NB4 (cell line): ENCODE measurements at places on chromosomes 7 and 10.

- DNase-seq = no peak
These were observed 8.0 kb upstream of the SPOCK2 start for GRCh38 chr10:72096115-72097000.

DNA sequence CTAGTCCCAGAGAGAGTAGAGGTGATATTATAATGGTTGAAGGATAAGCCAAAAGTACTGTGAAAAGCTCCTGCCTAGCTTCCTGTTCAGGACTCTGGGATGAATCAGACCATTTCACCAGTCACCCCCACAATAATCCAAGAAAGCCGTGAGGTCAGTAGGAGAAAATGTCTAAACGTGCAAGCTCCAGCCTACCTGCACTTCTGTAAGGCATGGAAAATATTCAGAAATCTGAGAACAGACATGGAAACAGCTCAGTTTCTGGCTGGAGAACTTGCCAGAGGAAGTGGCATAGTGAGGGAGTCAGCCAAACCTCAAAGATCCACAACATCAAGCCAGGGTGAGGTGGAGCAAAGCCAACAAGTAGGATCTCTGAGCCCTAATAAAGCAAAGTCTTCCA, 58.2 kb downstream of the ELAPOR2 start:
- DNase-seq = no peak

DNA sequence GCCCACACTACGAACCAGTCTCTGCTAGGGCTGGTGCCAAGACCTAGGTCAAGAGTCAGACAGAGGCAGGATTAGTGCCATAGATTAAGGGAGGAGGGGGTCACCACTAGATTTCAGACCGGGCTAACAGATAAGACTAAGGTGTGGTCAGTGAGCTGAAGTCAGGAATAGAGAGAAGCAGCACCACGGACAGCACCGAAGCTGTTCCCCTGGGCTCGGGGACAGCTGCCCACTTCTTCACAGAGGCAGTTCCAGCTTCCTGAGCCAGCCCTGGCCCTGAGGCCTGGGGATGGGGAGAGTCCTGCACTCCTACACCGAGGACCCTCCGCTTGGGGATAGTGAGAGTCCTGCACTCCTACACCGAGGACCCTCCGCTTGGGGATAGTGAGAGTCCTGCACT, 11.2 kb upstream of the JAKMIP3 start:
- DNase-seq = peak; percentile 38

DNA sequence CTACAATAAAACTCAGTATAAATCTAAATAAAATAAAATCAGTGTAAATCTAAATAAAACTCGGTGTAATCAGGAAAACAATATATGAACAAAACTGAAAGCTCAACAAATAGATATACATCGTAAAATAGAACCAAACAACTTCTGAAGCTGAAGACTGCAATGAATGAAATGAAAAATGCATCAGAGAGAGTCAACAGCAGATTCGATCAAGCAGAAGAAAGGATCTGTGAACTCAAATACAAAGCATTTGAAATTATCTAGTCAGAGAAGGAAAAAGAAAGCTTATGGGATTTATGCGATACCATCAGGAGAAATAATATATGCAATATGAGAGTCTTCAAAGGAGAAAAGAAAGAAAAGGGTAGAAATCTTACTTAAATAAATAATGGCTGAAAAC, 255.0 kb downstream of the BICC1 start:
- DNase-seq = no peak

- no peak for DNase-seq
These were observed 91.6 kb downstream of the EGFR start for GRCh38 chr7:55110282-55110992.

DNA sequence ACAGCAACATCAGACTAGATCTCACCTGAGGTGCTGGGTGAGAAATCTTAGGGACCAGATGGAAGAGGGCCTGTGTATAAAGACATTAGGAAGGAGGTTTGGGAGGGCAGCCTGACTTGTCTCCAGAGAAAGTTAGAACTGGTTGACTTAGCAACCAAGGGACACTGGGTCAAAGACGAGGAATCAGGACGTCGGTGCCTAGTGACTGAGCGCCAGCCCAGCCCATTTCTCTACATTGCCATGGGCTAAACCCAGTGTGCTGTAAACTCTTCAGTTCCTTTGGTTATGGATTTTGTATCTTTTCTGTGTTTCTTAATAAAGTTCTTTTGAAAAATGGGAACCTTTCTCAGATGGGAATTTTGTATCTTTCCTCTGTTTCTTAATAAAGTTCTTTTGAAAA, 12.3 kb downstream of the TRIM56 start:
- no peak for DNase-seq

GRCh38 chr7:29935111-29935510, 54.5 kb downstream of the SCRN1 start:
- DNase-seq = no peak

GRCh38 chr10:130109796-130110245, 809 bp downstream of the C10orf143 start:
- peak; percentile 88 for DNase-seq

DNA sequence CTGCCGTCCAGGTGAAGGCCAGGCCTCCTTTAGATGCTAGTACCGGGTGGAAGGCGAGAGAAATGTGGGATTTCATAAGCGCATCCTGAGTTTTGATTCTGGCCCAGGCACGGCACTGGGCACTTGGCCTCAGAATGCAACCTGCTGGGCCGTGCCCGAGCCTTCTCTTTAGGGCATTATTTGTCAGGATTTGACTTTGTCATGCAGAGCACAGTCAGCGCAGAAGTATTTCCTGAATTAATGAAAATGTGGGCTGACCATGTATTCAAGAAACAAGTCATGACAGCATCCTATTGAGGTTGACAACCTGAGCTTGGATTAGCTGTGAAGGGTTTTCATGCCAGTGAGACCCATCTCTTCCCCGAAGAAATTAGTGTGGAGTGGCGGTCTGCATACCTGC, 34.4 kb downstream of the RCC1L start:
- no peak for DNase-seq

- DNase-seq = no peak
These were observed 348.9 kb downstream of the DNAJB6 start for GRCh38 chr7:157685430-157686284.

DNA sequence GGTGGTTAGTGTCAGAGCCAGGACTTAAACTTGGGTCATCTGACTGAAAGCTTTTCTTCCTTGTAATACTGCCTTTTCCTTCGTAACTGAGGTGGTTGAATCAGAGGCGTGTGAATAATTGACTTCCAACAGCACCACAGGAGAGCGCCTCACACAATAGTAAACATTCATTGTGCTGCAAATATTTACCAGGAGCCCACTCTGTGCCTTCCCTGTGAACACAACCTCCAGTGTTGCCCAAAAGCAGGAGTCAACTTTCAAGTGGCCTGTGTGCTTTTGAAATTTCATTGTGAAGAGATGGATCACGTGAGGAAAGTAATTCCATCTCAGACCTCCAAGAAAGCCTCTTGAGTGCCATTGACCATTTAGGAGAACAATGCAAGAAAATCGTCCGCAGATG, 60.2 kb downstream of the ADRA2A start:
- DNase-seq = no peak

- no peak for DNase-seq
These were observed 36.6 kb downstream of the SBDS start for GRCh38 chr7:66958538-66959350.

DNA sequence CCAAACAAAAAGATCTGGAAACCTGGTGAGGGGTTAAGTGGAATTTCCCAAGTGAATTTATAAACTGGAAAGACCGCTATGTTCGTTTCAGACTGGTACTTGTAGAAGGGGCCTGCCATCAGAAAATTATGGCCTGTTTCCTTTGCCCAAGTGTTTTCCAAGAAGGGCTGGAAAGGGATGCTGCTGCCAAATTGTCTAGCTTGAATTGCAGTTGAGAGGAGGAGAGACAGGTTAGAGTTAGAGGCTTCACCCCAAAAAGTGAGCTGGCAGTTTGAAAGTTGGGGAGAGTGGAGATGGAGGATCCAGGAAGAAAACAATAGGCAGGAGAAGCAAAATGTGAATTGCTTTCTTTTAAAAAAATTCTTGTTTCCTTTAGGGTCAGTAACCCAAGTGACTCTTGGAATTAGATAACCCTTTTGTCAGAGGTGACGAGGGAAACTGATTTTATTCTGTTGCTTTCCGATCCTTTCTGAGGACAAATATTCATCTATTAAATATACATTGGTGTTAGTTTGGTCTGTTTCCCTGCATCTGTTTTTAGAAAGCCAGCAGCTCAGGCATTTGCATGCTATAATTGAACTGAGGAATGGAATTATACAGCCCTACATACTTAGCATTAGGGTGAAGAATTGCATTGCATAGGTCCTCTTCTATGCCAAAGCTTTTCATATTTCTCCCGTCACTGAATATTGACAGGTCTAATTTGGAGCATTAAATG, 82.5 kb upstream of the PRR15 start:
- no peak for DNase-seq

- no peak for DNase-seq
These were observed 2.3 kb downstream of the PAX2 start for GRCh38 chr10:100747456-100748230.

GRCh38 chr7:435630-436366, 83.8 kb downstream of the PDGFA start:
- DNase-seq = no peak

DNA sequence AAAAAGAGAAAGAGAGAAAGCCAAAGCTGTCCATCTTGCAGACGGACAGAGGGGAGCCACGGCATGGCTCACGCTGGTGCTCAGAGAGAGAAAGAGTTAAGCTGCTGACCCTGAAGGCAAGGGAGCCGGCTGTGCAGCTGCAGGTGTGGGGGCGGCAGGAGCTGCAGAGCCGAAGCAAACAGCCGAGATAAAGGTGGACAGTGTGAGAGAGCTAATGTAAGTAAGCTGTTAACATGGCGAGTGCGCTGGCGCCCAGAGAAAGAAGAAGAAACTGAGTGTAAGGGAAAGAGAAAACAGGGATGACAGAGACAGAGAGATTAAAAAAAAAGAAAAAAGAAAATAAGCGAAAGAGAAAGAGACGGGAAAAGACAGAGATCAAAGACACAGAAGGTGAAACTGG, 18.2 kb downstream of the COL17A1 start:
- DNase-seq = no peak

- no peak for DNase-seq
These were observed 130.6 kb upstream of the LSM8 start for GRCh38 chr7:118053353-118053752.

DNA sequence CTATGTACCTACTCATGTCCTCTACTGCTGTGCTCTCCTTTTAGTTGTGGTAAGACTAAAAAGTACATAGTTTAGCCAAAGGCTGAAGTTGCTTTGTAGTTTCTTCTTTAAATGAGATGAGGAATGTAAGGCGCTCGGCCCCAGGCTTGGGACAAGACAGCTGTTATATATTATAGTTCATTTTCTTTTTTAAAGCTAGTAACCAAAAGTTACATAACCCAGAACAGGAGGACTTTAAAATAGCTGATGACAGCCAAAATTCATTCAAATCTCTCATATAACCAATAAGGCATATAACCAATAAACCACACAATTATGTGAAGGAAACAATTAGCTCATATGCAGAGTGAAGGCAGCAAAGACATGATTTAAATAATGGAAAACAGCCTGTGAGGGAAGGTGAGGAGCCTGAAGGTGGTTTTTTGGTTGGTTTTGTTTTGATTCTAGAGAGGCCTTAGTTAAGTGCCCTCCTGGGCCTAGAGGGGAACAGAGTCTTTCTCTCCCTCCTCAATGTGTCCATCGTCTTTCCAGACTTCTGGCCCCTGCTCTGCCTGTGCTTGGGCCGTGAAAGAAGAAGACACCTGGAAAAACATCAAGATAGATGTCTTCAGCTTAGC, 35.8 kb downstream of the SLC26A4 start:
- DNase-seq = no peak

DNA sequence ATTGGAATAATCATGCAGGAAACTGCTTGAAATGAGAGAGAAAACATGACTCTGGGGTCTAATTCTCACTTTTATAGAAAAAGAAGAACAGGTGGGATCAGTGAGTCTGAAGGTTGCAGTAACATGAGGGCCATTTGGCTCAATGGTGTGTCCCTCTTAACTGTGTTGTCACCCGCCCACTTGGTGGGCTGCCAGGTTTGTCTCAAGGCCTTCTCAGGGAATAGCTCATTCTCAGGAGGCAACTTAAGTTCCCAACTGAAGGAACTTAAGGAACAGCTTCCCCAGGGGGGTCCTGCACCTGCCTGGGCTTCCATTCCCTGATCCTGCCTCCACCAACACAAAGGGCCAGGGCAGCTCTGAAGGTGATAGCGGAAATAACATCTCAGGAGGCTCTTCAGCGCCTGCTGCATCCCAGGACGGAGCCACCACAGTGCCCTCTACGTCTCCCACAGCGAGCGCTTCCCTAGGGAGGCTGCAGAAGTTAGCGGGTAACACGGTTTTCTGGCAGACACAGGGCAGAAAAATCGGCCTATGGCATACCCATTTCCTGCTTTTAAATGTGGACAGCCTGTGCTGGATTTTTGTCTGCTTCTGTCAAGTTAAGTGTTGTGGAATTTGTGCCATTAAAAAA, 88.8 kb downstream of the ZRANB1 start:
- DNase-seq = no peak

DNA sequence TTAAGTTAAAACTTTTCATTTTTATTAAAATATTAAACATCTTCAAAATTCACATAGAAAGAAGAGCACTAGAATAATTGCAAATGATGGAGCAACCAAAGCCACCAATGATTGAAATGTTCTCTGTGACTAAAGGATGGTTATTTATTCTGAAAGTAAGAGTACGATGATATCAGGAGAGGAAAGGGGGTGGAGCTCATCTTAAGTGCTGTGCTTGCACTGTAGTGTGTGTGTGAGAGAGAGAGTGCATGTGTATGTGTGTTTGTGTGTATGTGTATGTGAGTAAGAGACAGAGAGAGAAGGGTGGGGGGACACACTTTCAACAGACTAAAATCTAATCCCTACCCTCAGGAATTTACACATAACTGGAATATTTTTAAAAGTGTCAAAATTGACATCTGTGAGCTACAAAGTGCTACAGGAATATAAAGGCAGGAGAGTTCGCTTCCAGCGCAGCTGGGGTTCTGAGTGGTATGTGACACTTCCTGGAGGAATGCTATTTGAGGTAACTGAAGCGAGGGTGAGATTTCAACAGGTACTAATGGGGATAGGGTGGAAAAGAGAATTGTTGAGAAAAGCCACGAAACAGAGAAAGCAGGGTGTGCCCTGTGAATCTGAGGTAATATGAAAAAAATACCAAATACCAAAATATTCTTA, 57.2 kb upstream of the SMNDC1 start:
- no peak for DNase-seq

GRCh38 chr7:92517631-92518030, 10.7 kb downstream of the PEX1 start:
- DNase-seq = no peak

- DNase-seq = no peak
These were observed 107.1 kb upstream of the WDR11 start for GRCh38 chr10:120744040-120744439.

GRCh38 chr7:64951250-64951848, 39.5 kb downstream of the ZNF117 start:
- peak; percentile 70 for DNase-seq

- DNase-seq = peak; percentile 62
These were observed 682 bp downstream of the TBXAS1 start for GRCh38 chr7:139829775-139830117.

- DNase-seq = no peak
These were observed 109.1 kb downstream of the LMBR1 start for GRCh38 chr7:156783864-156784263.

DNA sequence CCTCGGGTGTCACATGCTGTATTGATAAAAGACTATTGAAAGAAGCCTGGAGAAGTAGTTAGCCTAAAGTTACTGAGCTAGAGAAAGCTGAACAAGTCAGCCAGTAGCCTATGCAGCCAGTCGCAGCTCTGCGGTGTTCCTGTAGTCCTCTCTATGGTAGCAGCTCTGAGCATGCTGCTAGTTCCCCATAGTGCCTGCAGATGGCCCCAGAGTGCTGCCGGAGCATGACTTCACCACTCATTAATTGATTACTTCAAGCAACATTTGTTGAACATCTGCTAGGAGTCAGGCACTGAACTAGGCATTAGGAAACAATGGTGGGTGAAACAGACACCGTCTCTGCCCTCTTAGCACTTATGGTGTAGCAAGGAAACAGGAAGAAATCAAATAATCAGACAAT, 422.7 kb downstream of the SORCS3 start:
- DNase-seq = peak; percentile 64
